ENCODE measurements at places on chromosomes 16 and 17.

DNA sequence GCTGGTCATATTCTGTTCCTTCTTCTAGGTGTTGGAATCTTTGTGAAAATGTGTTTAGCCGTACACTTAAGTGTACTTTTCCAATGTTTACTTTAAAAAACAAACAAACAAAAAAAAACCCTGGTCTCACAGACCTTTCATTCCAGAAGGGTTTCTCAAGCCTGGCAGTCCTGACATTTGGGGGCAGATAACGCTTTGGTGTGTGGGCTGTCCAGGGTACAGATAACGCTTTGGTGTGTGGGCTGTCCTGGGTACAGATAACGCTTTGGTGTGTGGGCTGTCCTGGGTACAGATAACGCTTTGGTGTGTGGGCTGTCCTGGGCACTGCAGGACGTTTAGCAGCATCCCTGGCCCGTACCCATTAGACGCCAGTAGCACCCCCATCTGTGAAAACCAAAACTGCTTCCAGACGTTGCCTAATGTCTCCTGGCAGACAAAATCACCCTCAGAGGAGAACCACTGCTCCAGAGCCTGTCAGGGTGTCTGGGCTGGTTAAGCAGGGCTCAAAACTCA is 15.2 kb upstream of the FLCN start:
- no peak for DNase-seq

GRCh38 chr17:44655983-44656710 is at the start of gene MEIOC:
MEIOC (plus strand) TSS chr17:44656468; CDS start chr17:44656614, 146 bp downstream.
- no peak for DNase-seq

- no peak for DNase-seq
Measured at GRCh38 chr17:54968988-54969332, 395 bp downstream of the STXBP4 start.

DNA sequence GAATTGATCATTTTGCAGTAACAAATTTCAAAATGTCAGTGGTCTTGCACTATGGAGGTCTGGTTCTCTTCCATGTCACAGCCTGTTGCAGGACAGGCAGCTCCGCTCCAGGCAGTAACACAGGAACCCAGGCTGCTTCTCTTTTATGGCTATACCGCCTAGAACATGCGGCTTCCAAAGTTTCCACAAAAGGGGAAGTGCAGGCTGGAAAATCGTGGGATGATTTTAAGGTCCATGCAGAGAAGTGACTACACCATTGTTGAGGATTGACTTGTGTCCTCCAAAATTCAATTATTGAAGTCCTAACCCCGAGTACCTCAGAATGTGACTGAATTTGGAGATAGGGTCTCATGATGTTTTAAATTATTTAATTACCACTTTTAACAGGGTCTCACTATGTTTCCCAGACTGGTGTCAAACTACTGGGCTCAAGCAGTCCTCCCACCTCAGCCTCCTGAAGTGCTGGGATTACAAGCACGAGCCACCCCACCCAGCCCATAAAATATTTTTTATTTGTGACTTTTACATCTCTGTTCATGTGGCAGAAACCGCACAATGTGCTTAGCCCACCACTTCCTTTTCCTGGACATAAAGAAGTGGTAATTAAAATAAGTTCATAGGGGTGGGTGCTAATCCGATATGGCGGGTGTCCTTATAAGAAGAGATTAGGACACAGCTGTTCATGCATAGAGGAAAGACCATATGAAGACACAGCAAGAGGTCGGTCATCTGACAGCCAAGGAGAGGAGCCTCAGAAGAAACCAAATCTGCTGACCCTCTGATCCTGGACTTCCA is 279.2 kb upstream of the RPL38 start:
- DNase-seq: no peak

- DNase-seq: no peak
Measured at GRCh38 chr16:81167851-81168250, 70.6 kb upstream of the BCO1 start.

DNA sequence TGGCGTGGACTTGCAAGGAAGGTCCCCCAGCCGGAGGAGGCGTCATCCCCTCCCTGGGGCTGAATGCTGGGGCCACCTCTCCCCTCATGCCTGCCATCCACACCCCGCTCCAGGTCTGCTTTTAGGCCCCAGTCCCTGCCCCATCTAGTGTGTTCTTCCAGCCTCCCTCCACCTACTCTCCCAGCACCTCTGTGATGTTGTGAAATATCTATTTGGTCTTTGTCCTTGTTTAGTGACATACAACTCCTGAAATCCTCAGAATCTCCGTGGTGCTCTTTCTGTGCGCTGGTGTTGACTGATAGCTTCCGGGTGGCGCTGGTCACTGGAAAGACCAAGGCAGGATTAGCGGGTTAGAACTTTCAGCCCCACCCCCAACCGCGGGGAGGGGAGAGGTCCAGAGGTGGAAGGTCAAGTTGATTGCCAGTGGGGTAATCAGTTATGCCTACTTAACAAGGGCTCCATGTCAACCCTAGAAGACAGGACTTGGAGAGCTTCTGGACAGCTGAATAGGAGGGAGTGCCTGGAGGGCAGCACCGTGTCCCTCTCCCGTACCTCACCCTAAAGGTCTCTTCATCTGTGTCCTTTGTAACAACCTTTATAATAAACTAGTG is 10.1 kb downstream of the TBC1D24 start:
- no peak for DNase-seq

- DNase-seq: no peak
Measured at GRCh38 chr17:81925860-81926450, 1.6 kb downstream of the MAFG start.

DNA sequence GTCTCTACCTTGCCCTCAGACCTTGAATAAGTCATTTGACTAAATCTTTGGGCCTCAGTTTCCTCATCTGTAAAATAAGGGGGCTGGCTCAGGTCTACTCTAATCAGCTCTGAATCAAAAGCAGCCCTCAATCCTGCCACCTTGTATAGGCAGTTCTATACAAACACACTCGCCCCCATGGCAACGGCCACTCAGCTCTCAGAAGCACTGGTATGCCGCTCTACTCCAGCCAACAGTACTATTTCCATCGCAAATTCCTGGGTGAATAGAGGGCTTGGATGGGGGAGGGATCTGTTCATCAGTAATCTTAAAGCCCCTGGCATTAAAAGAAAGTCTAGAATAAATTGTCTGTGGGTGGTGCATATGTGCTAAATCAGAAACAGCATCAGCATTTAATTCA is 21.2 kb upstream of the TAOK1 start:
- DNase-seq: no peak

DNA sequence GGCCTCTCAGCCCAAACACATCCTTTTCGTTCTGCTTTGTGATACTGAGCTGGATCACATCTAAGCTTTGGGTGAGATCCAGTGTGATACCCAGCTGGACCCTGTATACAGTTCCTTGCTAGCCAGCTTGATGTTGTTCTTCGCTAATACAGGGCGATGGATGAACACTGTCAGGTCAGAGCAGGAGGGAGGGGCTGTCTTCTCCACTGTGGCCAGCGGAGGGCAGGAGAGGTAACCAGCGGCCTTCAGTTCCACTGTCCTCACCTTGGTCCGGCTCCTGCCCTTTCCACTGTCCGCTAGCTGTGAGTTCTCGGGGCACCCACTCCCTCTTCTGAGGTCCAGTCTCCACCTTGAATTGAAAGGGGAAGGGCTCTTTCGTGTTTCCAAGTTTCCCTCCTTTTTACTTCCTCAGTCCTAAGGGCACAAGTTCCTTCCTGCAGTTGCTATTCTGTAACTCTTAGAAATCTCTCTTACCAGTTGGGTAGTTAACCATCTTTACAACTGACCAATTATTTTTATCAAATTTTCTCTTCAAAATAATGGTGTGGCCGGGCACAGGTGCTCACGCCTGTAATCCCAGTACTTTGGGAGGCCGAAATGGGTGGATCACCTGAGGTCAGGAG is 3.0 kb upstream of the ZNF213 start:
- DNase-seq: no peak

DNA sequence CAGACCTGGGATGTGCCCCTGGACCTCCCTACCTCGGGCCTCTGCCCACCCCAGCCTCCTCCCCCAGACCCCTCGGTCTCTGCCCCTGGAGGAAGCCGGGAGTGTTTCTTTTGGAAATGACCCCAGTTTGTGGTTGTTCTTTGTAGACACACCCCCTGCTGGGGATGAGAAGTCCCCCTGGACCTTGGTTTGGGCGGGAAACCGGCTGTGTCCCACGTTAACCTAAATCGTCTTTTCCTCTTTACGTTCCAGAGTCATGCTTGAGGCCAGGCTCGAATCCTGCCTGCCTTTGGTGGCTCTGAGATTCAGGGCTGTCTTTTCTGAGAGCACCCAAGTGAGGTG is 116.6 kb downstream of the METRNL start:
- DNase-seq: no peak

- DNase-seq: no peak
Measured at GRCh38 chr16:16045296-16045695, 95.9 kb downstream of the ABCC1 start.

DNA sequence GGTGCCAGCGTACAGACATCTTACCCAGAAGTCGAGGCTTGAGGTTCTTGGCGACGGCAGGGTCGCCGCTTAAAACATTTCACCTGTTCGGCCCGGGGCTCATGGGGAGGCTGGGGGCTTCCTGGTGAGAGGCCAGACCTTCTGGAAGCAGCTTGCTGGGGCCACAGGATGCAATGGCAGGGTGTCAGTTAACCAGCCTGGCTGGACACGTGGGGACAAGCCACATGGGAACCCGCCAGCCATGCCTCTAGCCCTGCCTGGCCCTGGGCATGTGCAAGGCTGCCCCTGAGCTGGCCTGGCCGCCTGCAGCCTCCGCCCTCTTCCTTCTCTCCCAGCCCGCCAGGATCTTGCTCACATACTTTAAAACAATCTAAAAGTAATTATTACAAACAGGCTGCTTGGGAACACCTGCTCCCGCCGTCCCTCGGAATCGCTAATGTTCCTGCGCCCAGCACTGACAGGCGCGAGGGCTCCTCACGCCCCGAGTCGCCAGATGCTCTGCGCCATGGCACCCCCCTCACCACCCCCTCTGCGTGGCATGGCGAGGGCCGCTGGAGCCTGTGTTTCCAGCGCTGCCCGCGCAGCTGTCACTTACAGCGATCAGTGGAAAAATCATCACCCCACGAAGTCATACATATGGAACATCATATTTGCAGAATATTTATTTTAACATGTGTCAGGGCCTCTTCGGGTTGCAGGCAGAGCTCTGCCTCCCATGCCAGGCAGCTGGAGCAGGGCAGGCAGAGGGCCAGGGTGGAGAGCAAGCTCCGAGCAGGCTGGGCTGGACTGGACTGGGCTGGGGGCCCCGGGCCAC is 188.7 kb upstream of the GSE1 start:
- no peak for DNase-seq

- DNase-seq: no peak
Measured at GRCh38 chr16:75948441-75948840, 222.2 kb upstream of the CPHXL start.

GRCh38 chr17:43878260-43879175 is 28.8 kb downstream of the MPP2 start:
- peak; percentile 11 for DNase-seq

DNA sequence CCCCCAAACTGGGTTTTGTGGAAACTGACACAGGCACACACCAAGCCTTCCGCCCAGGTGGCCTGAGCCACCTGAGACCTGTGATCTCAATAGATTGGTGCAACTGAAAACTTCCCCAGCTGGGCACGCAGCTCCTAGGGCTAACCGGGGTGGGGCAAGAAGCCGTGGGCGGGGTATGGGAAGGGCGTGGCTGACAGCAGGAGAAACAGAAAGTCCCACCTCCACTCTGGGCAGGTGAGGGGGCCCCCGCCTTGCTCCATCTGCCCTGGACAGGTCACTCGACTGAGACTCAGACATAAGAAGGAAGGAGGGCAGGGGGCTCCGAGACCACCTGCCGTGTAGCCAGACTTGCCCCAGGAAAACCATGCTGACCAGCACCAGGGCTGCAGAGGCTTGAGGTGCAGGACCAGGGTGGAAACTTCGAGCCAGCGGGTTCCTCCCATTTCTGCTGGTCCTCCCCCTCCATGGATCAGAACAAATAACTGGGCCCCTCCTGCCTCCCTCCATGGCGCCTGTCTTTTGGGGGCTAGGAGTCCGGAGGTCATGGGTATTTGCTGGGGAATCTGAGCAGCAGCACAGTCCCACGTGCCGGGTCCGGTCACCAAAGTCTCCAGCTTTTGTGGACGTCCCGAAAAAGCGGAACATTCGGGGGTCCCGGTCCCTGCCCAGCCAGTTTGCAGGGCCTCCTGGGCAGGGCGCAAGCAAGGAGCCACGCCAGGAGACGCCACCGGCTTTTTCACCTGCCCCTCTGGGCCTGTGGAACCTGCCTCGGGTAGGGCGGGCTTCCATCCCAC is 1.3 kb downstream of the TIMP2 start:
- no peak for DNase-seq

- DNase-seq: no peak
Measured at GRCh38 chr17:1087381-1088241, 90.7 kb downstream of the TIMM22 start.

- no peak for DNase-seq
Measured at GRCh38 chr17:6108987-6109386, 38.8 kb downstream of the WSCD1 start.

GRCh38 chr16:81283044-81283443 is 31.7 kb upstream of the GAN start:
- no peak for DNase-seq

GRCh38 chr16:49060728-49061127 is 220.9 kb downstream of the CBLN1 start:
- no peak for DNase-seq

- no peak for DNase-seq
Measured at GRCh38 chr16:85015481-85016187, 4.3 kb upstream of the ZDHHC7 start.

- DNase-seq: no peak
Measured at GRCh38 chr17:40322358-40323315, 13.7 kb downstream of the RARA start.

- DNase-seq: no peak
Measured at GRCh38 chr17:41009301-41009760, 403 bp upstream of the KRTAP3-1 start.

GRCh38 chr16:56771558-56772279 is 41.8 kb downstream of the NUP93 start:
- DNase-seq: no peak

DNA sequence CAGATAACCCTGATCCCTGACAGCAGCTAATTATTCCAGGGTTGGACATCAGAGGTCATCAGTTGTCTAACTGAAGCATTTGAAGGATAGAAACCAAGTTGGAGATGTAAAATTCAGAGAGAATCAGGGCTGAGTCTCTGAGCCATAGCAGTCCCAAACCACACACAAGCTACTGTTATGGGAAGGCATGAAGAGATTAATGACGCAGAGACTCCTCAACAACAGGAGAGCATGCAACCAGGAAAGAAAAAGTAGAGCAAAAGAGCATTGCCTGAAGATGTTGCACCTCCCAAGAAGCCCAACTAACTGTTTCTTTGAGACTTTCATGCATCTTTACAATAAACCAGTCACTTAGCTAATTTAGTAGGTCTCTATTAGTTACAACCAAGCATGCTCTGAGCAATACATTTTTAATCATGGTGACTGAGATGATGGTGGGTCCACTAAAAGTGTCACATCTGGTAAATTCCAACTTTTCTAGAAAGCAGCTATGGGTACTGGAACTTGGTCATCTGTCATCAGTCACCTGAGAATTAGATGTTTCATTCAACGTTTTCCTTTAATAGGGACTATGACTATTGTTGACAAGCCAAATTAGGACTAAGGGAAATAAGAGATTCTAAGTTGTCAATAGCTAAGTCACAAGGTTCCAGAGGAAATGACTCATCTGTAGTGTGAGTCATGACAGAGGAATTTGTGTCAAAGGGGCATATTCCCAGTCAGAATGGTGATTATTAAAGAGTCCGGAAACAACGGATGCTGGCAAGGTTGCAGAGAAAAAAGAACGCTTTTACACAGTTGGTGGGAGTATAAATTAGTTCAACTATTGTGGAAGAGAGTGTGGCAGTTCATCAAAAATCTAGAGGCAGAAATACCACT is 239.8 kb downstream of the CHD9NB start:
- no peak for DNase-seq
